ENCODE measurements at places on chromosomes 13 and 19. TPM values are rescaled to one million over a fixed set of nuclear protein-coding genes. Genes with fewer than 3 reads are reported as not detected.

DNA sequence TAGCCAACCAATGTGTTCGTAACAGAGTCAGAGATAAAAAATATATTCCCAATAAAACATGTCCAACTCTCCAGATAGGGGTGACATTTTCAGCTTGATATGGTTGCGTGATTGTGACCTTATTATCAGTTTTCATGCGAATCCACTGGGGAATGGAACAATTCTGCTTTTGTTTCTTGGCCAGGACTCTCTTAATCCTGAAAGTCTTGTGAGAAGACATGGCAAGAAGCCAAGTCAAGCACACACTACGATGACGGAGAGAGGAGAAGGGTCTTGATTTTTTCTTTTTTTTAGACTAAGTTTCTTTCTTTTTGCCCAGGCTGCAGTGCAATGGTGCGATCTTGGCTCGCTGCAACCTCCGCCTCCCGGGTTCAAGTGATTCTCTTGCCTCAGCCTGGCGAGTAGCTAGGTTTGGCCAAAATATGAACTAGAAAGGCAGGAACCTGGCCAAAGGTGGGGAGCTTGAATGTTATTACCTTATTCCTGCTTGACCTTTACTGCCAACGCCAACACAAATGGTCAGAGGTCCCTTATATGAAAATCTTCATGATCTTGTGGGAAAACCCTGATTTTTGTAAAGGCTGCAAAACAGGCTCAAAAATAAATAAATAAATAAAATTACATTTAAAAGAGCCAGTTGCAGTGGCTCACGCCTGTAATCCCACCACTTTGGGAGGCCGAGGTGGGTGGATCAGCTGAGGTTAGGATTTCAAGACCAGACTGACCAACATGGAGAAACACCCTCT lies 14.5 kb downstream of the ZNF816 start:
- no peak for DNase-seq

GRCh38 chr19:48543121-48543710 lies 8.8 kb upstream of the SULT2B1 start:
- DNase-seq, result peak; percentile 76

- no peak for DNase-seq
Observed at GRCh38 chr13:79295906-79296706, 109.9 kb downstream of the RBM26 start.

OR7A17 gene
- not detected for total RNA-seq

SMIM44 gene
- not detected for total RNA-seq

Measured in left lung (tissue), 14 donors.